ENCODE measurements at places on chromosomes 1 and 21.

GRCh38 chr1:151309811-151310323 is 17.3 kb downstream of the PI4KB start:
- DNase-seq, result no peak
- H3K36me3 ChIP-seq, result no peaks in the 10 kb centered on the region
- H3K27me3 ChIP-seq, result no peaks in the 10 kb centered on the region
- no peak overlapping the region for H3K4me3 ChIP-seq
- H3K4me1 ChIP-seq, result no peaks in the 10 kb centered on the region

DNA sequence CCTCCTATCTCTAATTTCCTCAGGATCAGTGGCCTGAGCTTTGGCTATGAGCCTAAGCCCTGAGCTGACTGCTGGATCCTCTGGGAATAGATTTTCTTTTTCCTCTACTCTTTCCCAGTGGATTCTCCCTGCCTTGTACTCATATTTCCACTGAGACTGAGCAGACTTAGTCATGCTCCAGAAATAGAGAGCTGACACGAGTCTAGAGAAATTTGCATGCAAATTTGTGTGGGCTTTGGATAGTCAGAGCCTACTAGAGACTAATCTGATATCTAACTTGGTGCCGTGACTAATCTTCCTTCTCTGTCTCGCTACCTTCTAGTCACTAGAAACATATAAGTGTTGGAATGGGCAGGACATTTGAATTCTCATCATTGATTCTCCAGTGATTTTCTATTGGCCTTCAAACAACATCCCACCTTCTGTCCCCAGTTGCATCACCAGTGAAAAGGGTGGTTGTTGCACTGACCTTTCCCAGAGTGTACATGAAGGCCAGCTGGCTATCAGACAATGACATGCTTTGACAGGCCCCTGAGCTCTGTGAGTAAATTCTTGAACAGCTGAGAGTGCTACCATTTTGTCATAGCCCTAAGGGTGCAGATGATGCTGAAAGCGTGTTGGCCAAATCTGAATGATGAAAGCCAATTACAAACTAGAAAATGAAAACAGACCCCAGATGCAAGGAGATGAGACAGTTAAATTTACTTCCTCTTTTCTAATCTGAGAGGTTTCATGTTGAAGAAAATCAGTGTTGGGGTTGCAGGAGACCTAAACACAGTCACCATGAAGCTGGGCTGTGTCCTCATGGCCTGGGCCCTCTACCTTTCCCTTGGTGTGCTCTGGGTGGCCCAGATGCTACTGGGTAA is at the start of gene FCRLA:
TSS of gene FCRLA (plus strand) at position 748 of the 866 bp plus-strand sequence. CDS start at position 784, 36 bp downstream.
- peak within 1 kb of the TSS; percentile 81 for H3K27ac ChIP-seq
- peak; percentile 75 for DNase-seq
- no peaks in the 10 kb centered on the region for H3K36me3 ChIP-seq

DNA sequence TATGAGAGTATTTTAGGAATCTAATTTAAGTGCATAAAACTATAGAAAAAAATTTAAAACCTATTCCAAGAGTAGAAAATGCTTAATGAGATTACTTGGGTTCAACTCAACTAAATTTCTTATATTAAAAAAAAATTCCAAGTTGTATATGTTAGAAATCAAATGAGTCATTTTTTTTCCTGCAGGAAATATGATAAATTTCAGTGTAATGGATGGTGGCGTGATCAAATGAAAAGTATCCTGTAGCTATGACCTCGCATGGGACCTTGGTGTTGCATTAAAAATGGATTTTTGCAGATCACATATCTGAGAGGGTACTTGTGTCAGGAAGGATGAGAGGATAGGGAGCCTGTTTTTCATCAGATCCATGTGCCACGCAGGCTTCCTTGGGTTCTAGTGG is 17.9 kb downstream of the ATP5PO start:
- peaks cover 11% of the 10 kb centered on the region for H3K27me3 ChIP-seq
- H3K36me3 ChIP-seq, result no peaks in the 10 kb centered on the region
- peaks cover 13% of the 10 kb centered on the region for H3K4me1 ChIP-seq
- no peak for DNase-seq
- H3K4me3 ChIP-seq, result no peak overlapping the region

- H3K27ac ChIP-seq, result no peak overlapping the region
- no peak overlapping the region for H3K4me3 ChIP-seq
- no peaks in the 10 kb centered on the region for H3K4me1 ChIP-seq
- DNase-seq, result no peak
Measured at GRCh38 chr1:81069856-81070255, 730.9 kb upstream of the ADGRL2 start.

DNA sequence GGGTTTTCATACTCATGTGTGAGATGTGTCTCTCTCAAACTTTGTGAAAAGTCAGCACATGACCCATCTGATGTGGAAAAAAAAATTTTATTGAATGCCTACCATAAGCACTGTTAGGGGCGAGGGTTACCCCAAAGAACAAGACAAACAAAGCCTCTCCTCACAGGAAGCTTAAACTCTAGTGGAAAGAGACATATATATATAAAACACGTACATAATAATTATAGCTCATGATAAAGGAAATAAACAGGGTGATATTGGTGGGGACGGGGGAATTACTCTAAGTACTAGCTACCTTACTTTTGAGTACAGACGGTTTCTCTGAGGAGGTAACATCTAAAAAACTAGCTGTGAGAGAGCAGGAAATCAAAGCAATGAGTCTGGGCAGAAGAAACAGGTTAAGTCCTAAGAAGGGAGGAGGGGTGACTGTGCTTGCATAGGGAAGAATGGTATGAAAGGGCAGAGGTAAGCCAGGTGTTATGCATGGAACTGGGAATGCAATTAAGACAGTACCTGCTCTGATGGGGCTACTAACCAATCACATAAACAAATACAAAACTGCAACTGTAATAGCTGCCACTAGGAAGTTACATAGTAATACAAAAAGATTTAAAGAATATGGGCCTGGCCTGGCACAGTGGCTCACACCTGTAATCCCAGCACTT is 4.5 kb downstream of the LIN9 start:
- peaks cover 1% of the 10 kb centered on the region for H3K27me3 ChIP-seq
- H3K4me3 ChIP-seq, result no peak overlapping the region
- H3K27ac ChIP-seq, result no peak overlapping the region
- H3K4me1 ChIP-seq, result peaks cover 7% of the 10 kb centered on the region
- peaks cover 5% of the 10 kb centered on the region for H3K36me3 ChIP-seq

- H3K4me3 ChIP-seq, result no peak overlapping the region
- H3K36me3 ChIP-seq, result no peaks in the 10 kb centered on the region
- H3K27me3 ChIP-seq, result no peaks in the 10 kb centered on the region
Measured at GRCh38 chr1:29752141-29752540, 515.8 kb downstream of the PTPRU start.

DNA sequence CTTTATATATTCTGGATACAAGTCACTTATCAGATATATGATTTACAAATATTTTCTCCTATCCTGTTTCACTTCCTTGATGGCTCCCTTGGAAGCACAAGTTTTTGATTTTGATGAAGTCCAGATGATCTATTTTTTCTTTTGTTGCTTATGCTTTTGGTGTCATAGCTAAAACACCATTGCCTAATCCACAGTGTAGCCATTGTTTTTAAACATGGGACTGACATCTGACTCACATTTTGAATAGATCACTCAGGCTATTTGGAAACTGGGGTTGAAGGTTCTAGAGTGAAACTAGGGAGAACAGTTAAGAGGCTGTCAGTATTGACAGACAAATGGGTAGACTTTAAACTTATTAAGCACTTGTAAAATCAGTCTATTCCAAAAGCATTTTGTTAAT is 16.6 kb downstream of the AK4 start:
- peaks cover 5% of the 10 kb centered on the region for H3K27me3 ChIP-seq
- H3K4me3 ChIP-seq, result no peak overlapping the region
- H3K4me1 ChIP-seq, result no peaks in the 10 kb centered on the region

DNA sequence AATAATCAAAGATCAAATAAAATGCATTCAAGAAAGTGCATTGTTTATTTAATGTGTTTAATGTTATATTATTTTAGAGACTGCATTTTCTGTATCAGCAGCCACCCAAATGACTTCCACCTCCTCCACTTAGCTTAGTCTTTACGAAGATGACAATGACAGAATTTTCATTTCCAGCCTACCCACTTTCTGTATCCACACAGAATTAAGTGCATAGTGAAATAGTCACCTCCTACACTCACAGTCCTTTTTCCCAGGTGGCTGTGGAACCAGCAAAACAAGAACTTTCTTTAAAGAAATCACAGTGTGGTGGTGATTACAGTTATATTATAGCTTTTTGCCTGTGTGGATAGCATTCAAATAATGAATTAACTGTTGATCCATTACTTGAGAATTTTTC is 66.2 kb upstream of the KCNK1 start:
- no peak overlapping the region for H3K27ac ChIP-seq
- no peak overlapping the region for H3K4me3 ChIP-seq
- H3K27me3 ChIP-seq, result no peaks in the 10 kb centered on the region
- no peaks in the 10 kb centered on the region for H3K4me1 ChIP-seq
- no peak for DNase-seq

DNA sequence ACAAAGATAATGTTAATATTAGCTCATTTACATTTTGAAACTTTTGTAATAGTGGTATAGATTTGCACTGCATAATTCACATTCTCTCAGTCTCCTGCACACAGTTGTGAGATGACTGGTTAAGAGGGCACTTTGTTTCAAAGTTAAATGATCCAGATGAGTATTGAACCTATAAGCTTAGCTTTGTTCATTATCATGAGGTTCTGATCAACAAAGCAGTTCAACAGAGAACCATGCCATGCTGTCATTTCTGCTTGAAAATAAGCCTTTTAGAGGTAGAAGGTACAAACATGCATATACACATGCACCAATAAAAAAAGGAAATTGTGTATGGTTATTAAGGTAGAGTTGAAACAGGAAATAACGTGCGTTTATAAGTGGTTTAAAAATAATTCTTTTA is 4.8 kb downstream of the RAP1A start:
- no peaks in the 10 kb centered on the region for H3K27me3 ChIP-seq
- no peak for DNase-seq
- no peak overlapping the region for H3K4me3 ChIP-seq
- no peaks in the 10 kb centered on the region for H3K36me3 ChIP-seq
- H3K27ac ChIP-seq, result peak overlapping the region; percentile 21

DNA sequence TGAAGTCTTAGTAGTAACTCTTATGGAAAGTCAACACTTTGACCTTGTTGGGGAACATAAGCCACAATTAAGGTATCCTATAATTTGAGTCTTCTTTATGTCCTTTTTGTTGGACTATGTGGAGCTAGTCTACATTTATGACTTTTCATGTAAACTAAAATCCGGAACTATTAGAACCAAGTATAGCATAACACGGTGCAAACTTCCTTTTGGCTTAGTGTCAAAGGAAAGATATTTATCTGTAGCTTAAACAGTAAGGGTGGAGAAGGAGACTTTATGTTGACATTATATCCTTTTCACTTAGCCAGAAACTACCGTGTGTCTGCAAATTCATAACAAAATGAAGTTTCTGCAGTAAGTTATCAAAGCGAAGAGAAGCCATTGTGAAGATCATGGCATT is 7.3 kb downstream of the UAP1 start:
- no peak overlapping the region for H3K4me3 ChIP-seq
- no peak overlapping the region for H3K27ac ChIP-seq
- peaks cover 1% of the 10 kb centered on the region for H3K36me3 ChIP-seq

GRCh38 chr1:165829888-165830287 is 2.5 kb downstream of the UCK2 start:
- peaks cover 17% of the 10 kb centered on the region for H3K4me1 ChIP-seq
- H3K27ac ChIP-seq, result no peak overlapping the region
- no peak overlapping the region for H3K4me3 ChIP-seq
- DNase-seq, result no peak
- no peaks in the 10 kb centered on the region for H3K36me3 ChIP-seq
- no peaks in the 10 kb centered on the region for H3K27me3 ChIP-seq
